Hindlimb muscle (tissue), 1 donor: ENCODE measurements at places on chromosomes 7 and 10. TPM values are rescaled to one million over a fixed set of nuclear protein-coding genes. Genes with fewer than 3 reads are reported as not detected.

Gene SVOPL
- polyA plus RNA-seq: not detected

Gene NRG3
- 0.19 TPM for polyA plus RNA-seq

Gene AS3MT
- polyA plus RNA-seq: 7.3 TPM

Gene COBL
- polyA plus RNA-seq: 145 TPM

Gene UTF1
- not detected for polyA plus RNA-seq

DNA sequence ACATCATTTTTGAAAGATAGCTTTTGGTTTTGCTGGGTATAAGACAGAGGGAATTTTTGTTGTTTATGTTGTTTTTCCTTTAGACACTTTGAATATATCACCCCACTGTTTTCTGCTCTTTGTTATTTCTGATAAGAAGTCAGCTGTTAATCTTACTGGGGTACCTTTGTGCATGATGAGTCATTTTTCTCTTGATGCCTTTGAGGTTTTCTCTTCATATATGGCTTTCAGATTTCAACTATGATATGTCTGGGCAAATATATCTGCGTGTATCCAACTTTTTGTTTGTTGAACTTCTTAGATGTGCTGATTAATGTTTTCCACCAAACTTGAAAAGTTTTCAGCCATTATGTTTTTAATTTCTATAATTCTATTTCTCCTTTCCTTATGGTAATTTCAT is 208.6 kb upstream of the TMEM72 start:
- DNase-seq: no peak

- no peak for DNase-seq
Measured at GRCh38 chr10:117537904-117538524, 4.5 kb upstream of the EMX2 start.

DNA sequence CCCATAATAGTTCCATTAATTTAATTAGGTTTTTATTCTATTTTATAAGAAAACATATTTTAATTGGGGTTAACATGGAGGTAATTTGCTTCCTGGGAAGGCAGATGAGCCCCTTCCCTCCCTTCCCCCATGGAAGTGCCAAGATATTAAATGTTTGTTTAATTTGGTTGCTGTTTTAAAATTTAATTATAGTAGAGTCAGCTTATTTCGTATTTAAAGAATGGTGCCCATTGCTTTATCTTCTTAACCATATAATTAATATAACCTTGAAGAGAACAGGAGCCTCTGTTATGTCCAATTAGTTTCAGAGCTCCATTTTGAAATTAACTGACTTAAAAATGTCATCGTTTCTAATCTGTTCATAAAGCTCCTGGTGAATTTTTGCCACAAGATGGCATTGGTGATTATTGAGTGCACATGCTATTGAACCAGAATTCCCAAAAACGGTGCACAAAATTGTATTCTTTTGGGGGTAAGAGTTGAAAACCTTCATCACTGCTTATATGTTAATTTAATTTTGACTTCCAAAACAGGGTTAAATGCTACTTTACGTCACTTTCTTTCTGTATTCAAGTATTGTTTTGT is 26.0 kb downstream of the KLHDC10 start:
- peak; percentile 38 for DNase-seq

GRCh38 chr10:3094609-3095036 is 27.3 kb downstream of the PFKP start:
- no peak for DNase-seq

DNA sequence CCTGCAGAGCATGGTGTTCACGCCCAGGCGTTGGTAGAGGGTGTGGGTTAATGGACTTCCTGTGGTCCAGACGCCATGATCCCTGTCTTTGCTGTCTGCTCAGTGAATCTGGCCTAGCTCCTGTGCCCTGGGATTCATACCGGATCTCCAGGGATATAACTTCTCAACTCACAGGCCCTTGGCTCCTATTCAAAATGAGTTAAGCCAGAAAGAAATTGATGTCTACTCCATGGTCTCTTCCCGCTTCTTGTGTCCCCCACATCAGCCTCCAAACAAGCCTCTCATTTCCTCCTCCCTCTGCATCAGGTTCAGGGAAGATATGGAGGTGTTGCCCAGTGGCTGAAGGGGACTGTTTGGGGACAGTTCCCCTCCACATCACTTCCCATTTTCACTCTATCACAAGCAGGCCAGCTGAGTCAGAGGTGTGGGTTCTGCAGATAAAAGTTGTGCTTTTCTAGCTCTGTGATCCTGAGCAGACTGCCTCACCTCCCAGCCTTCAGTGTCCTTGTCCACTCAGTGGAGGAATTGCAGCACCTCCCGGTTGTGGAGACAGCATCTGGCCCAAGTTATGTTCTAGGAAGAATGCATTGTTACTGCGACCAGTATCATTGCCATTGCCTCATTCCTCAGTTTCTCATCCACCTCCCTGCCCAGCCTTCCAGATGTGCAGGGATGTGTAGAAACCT is 22.5 kb downstream of the AKR1E2 start:
- no peak for DNase-seq

DNA sequence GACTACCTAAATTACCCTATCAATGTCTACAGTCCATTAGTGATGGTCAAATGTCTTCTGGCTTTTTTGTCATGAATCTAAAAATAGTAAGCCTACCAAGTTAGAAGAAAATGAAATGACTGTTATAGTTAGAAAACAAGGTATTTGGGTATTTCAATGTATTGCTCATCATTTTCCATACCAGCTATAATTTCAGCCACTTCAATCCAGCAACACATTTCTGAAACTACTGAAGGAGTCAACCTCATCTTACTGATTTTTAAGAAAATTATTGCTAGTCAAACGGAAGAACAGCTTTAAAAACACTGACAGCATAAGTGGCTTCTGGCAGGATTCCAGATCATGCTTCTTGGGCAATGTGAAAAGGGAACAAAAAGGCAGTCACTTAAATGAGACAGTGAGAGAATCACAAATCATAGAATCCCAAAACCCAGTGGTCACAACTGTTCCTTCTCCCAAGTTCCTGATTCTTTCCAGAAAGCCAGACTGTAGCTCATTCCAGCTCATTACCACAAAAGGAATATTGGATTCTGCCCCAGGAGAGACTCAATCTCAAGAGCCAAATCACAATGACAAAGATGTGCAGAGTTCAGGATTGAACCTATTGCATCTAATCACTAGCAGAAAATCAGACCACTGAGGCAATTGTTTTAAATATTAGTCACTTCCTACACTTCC is 61.2 kb upstream of the LRRN3 start:
- DNase-seq: no peak

- no peak for DNase-seq
Measured at GRCh38 chr10:98959379-98959778, 276.3 kb downstream of the HPSE2 start.

DNA sequence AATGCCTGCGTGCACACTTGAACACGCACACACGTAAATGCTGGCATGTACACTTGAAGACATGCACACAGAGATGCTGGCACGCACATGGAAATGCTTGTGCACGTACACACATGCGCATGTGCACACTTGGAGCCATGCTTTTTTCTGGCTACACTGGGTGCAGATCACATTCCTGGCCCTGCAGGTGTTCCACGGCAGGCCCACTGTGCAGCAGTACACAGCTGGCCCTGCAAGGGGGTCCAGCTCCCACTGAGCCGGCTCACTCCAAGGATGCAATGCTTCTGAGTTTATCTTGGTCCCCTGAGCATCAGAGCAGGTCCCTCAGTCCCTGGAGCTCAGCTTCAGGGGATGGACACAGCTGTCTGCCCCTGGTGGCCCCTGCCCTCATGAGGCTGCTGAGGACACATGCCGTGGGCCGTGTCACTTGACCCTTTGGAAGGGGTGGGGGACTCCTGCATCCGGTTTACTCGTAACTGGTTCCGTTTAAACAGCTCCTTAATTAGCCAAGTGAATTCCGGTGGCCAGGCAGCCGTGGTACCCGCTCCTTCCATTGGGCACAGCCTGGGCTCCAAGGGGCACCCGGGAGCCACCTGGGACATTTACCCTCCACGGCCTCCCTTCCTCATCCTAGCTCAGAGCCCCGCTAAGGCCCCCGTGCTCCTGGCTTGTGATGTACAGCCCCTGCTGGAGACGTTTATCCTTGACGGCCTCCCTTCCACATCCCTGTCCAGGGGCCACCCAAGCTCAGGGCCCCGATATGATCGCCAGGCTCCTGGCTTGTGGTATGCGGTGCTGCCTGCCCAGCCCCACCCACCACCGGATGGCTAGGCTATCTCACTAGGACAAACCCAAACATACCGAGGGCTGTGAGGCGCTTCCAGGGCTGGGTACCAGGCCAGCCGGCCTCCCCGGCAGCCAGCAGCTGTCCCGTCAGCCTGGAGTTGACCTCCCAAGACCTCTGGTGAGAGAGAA is 39.5 kb upstream of the DPYSL4 start:
- DNase-seq: no peak

DNA sequence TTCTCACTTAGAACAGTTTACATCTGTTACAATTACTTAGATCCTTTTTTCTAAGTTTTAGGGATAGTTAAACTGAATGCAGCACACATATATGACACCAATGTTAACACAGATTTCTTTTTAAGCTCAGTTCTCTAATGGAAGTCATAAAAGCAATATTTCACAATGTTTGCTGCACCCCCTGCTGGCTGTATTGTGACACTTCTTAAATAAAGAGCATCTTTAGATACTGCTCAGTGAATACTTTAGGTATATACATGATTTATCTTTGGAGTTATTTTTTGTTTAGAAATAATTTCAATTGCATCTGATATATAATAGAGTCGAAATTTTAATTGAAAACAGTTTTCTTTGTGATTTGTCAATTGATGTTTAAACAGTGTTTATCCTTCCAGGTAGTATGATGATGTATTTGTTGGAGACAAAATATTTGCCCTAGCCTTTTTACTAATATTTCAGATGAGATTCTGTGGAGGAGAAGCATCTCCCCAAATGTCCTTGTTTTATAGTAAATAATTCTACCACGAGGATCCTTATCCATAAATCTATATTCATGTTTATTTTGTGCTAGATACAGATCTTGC is 174.4 kb downstream of the ST7 start:
- DNase-seq: peak; percentile 36

DNA sequence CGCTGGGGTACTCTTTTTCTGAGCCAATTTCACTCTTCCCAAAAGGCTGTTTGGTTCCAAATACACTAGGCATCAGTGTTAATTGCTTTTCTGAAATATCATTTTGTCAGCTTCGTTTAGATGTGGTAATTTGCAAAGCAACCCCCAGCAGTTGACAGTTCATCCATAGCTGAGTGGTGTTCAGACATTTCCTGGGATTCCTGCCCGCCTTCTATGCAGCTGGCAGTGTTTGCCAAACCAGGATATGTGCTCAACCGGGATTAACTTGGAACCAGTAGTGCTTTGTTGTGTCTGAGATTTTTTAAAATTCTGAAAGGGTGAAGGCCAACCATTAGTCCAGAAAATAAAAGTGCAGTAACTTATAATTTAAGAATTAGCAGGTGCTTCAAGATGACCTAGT is 25.2 kb upstream of the MKLN1 start:
- DNase-seq: no peak
